Erythroblast (primary cell): ENCODE measurements at places on chromosomes 6 and 20.

- DNase-seq: no peak
Measured at GRCh38 chr20:52349806-52350205, 158.2 kb upstream of the ZFP64 start.

DNA sequence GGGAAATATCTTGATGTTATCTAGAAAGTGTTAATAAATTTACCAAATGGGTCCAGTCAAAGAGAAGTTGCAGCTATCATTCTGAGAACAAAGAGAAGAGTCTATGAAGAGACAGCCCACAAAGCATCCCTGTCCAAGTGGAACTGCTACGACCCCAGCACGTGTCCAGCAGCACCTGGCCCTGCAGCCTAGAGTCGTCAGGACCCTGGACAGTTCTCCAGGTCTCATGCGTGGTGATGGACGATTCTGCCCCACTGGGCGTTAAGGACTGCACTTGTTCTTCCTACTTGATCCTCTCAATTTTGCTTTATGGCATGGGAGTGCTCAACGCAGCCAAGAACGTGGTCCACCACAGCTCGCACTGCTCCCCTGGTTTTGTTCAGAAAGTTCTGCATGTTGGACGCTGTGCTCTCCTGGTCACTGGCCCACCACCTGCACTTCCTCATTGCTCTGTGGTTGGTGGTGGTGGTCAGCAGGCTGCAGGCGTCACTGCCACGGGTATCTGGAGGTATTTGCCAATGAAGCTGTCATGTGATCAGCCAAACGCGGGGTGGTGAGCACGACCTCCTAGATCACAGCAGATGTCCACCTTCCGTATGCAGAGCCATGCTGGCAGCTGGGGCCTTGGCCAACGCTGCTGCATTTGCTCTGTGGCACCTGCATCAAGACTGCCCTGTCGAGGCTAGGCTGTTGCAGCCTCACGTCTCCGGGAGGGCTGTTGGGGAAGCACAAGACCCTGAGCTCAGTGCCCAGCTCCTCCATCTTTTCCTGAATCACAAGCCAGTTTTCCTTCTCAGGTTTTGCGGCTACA, 356.4 kb downstream of the CDH4 start:
- peak; percentile 16 for DNase-seq

- DNase-seq: no peak
Measured at GRCh38 chr6:53302678-53303360, 45.9 kb downstream of the ELOVL5 start.

DNA sequence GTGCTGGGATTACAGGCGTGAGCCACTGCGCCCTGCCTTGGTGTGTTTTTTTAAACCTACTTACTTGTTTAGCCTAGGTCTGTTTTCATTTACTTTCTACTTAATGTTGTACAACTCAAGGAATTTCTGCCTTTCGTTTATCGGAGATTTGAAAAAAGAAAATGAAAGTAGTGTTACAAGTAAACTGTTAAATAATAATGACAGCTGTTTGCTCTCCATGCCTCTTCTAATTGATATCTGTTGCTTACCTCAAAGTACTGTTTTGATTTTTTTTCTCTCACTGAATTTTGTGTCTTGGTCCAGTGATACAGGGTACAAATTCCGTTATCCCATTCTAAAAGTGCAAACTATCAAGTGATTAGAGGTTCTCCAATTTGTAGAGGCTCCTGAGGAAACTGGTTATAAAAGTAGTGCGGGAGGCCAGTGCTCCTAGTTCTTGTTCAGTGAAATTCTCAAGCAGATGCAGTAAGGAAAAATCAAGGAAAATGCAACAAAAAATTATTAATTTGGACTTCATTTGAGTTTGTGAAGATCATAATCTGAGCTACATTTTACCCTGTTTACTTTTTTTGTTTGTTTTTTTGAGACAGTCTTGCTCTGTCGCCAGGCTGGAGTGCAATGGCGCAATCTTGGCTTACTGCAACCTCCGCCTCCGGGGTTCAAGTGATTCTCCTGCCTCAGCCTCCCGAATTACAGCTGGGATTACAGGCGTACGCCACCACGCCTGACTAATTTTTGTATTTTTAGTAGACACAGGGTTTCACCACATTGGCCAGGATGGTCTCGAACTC, 2.2 kb downstream of the UBR2 start:
- no peak for DNase-seq

DNA sequence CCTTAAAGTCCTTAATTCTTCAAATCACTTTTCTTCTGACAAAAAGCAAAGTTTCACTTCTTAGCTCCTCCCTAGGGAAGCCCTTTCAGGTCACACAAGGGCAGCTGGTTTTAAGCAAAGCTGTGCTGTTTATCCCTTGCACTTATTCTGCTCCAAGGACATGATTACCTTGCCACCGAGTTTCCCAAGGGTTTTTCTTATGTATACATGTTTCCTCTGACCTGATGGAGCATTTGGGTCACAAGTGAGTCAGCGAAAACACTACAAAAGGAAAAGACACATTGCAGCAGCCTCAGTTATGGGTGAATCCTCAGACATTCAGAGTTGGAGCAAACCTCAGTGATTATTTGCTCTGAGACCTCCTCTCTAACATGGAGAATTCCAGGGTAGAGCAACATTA, 26.6 kb upstream of the ILRUN start:
- no peak for DNase-seq

GRCh38 chr20:23371496-23371895, 9.5 kb downstream of the GZF1 start:
- no peak for DNase-seq

DNA sequence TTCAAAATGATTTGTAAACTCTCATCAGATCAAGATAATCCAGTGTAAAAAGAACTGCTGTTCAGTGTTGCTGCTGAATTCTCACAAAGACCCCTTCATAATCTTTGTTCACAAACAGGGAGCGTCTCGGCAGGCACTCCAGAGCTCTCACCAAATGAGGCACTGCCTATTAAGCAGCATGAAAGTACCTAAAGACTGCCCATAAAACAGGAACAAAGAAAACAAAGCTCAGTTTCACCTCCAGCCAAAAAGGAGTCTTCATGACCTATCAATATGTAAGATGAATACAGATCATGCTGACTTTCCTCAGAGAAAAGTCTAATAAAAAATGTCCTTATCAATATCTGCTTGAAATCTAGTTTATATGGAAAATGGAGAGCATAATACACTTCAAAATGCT, 41.8 kb downstream of the GPR63 start:
- no peak for DNase-seq

DNA sequence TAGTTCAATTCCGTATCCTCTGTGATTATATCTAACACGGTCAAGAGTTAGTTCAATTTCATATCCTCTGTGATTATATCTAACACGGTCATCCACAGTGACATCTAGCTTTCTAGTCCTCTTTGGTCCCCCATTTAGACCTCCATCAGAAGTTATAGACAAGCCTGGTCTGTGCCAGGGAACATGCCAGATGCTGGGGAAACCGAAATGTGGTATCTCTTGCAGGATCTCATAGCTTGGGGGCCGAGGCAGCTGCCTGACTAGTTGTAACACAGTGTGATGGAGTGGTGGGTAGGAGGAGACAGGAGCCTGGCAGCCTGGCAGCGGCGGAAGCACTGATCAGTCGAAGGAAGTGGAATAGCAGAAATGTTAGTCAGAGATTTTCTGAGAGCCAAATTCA, 13.8 kb upstream of the SMOC2 start:
- DNase-seq: no peak

DNA sequence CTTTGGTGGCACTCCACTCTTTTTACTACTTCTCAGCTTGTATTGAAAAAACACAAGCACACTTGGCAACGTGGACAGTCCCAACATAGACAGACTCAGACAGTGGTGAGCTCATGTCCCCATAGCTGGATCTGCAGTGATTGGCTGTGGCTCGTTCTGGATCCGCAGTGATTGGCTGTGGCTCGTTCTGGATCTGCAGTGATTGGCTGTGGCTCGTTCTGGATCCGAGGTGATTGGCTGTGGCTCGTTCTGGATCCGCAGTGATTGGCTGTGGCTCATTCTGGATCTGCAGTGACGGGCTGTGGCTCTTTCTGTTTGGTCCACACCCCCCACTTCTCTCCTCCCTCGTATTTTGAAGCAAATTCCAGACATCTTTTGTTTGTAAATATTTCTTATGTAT, 28.0 kb downstream of the OSBPL2 start:
- peak; percentile 36 for DNase-seq

GRCh38 chr20:17215167-17215566, 11.7 kb upstream of the PCSK2 start:
- DNase-seq: no peak

GRCh38 chr6:27685279-27685678, 212.4 kb upstream of the ZNF184 start:
- DNase-seq: no peak

GRCh38 chr6:83511901-83512681, at the start of gene PRSS35:
Gene PRSS35 (plus strand): TSS chr6:83512534. CDS start chr6:83523442, 10,908 bp downstream.
- peak; percentile 16 for DNase-seq

DNA sequence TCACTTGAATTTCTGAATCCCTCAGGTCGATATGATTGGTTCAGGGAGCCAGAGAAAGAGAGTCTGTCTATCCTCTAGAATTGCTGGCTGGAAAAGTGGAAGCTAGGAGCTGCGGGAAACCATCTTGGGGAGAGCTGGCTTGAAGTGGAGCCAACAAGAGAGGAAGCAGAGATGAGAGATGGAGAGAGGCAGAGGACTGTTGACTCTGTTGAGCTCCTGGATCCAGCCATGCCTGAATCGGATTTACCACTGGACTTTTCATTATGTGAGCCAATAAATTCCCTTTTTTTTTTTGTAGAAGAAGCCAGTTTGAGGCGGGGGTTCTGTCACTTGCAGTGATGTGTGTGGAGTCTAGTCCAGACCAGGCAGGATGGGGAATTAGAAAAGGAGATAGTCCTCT, 13.9 kb upstream of the SLC9A8 start:
- DNase-seq: no peak

- no peak for DNase-seq
Measured at GRCh38 chr6:148867862-148868261, 121.0 kb downstream of the UST start.

DNA sequence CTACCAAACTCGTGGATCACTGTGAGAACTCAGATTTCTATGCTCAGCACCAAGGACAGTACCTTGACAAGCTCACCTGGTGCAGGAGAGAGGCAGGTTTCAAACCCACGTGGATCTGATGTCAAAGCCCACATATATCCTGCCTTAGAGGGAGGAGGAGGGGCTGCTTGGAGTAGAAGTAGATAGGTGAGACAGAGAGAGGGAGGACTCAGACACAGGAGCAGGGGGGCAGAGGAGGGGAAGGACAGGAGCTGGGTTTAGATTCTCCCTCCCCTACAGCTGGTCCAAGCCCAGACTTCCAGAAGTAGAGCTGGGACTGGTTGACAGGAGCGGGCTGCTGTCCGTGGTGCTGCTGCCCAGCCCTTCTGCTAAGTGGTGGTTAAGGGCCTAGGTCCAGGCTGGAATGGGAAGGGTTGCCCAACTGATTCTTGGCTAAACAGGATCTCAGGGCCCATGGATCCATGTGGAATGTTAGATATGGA, 77.5 kb downstream of the CDH22 start:
- DNase-seq: peak; percentile 12

DNA sequence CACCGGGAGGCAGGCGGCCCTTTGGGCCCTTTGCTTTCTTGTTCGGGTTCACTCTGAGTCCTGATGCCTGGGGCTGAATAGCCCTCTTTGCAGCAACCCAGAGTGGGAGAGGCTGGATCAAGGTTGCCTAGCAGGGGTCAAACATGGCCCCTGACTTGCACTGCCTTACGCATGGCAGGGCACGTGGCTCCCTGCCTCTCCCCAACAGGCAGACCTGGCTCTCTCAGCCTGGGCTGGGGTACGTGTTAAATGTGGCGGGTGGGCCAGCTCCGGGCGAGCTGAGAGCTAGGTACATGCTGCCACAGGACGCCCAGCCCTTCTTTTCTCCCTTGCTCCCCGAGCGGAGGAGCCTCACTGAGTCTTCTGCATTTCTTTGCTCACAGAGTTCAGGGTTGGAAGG, 7.3 kb downstream of the C6orf132 start:
- DNase-seq: no peak

- no peak for DNase-seq
Measured at GRCh38 chr20:37270576-37271420, 9.2 kb upstream of the GHRH start.

GRCh38 chr6:100538086-100538485, 73.4 kb upstream of the SIM1 start:
- DNase-seq: no peak

DNA sequence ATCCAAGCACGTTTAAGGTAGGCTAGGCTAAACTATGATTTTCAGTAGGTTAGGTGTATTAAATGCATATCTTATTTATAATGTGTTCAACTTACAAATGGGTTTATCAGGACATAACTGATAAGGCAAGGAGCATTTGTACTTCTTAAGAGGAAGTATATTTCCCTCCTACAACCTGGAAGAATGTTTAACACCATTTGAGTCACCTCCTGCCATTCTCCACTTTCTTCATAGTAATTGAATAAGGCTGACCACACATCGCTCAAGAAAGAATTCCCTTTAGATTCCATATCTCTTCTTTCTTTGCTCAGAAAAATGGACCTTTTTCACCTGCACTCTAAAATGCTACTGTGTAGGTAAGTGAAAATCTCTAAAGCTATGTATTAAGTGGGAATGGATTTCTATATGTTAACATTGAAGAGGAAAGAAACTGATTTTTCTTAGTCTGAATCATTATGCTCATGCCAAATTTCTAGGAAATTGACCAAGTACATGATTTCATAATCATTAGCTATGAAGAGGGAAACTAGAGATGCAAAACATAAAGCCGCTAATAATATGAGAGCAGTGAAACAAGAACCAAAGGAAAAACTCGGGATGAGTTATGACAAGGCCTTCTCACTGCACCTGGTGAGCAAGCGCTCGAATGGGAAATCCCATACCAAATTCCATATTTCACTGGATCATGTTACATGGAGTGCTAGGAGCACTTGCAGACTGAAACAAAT, 210.4 kb downstream of the ALDH8A1 start:
- no peak for DNase-seq

DNA sequence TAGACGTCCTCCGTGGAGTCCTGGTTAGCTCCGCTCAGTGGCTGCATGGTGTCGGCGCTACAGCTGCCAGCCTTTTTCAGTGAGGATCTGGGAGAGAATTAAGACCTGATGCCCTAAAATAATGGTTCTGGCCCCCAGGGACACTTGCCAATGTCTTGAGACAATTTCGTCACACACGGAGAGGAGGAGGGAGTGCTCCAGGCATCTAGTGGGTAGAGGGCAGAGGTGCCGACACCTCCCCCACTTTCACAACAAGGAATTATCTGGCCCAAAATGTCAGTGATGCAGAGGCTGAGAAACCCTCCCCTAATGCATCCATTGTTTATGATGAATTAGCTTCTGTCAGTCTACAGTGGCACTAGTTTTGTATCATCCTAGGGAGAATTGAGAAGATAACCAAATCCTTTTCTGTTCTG, 24.4 kb downstream of the TMEM181 start:
- DNase-seq: no peak

DNA sequence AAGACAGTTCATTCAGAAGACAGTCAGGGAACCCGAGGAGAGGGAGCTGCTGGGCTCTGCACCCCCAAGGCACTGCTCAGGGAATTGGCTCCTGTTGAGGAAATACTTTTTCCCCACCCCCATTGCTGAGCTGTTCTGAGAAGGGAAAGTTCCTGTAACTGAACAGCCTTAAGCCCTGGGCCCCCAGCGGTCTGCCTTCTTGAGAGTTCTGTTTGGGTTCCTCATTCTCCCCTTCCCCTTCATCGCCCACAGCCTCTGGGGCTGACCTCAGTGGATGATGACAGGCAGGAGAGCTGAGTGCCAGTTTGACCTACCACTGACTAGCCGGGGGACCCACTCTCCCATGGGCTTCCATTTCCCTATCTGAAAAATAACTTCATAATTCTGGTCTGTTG, 10.7 kb downstream of the HCK start:
- no peak for DNase-seq
